ENCODE measurements at places on chromosomes 11 and 22. TPM values are rescaled to one million over a fixed set of nuclear protein-coding genes. Genes with fewer than 3 reads are reported as not detected.

GRCh38 chr11:96010683-96011082, 86.8 kb upstream of the MTMR2 start:
- DNase-seq, result no peak

GRCh38 chr11:112524798-112525197, 264.1 kb upstream of the PLET1 start:
- DNase-seq, result peak; percentile 23

DNA sequence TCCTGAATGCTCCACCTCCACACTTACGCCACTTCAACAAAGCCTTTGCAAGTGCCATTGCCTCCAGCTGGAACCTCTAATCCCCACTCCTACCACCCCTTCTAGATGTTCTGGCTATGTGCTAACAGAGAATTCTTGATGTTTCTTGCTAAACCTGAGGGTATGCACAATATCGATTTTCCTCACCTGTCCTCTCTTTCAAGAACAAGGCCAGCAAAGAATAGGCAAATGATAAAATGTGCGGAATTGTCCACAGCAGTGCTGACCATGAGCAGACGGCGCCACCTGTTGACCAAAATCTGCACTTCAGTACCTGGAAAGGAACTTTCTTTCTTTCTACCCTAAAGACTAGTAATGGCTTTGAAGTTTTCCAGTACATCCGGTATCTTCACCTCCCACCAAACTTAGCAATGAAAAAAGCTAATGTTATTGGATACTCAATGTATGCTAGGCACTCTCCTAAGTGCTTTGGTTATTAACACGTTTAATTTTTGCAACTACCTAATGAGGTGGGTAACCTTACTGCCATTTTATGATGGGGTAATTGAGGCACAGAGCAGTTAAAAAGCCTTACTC, 3.4 kb downstream of the TIMM10 start:
- DNase-seq, result peak; percentile 67

DNA sequence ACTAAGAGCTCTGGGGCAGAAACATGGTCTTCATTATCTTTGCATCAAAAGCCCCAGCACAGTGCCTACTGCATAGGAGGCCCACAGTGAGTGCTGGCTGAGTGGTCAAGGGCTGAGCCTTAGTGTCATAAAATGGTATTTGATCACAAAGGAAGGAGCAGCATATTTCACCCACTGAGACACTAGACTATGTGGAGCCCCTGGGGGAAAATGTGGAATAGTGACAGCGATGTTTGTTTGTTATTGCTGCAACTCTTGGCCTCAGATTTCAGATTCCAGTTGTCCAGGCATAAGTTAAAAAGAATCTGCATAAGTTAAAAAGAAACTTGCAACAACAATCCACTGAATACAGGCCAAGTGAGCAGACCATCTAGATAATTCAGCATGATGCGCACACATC, 7.0 kb downstream of the KIRREL3 start:
- DNase-seq, result peak; percentile 13

DNA sequence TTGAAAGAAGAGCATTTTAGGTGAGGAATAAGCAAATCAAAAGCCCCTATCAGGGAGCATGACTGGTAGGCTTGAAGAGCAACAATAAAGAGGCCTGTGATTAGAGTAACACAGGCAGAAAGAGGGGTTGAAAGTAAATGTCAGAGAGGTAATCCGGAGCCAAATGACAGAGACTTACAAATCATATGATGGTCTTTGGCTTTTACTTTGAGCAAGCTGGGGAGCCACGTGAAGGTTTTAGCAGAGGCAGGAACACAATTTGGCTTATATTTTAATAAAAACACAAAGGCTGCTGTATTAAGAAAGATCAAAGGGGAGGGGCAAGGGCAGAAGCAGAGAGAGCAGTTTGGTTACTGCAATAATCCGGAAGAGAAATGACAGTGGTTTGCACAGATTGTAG, 12.8 kb upstream of the NARS2 start:
- DNase-seq, result no peak

GRCh38 chr11:12164061-12165014, 53.9 kb downstream of the MICAL2 start:
- DNase-seq, result peak; percentile 85

- no peak for DNase-seq
These were observed 103.0 kb upstream of the OPCML start for GRCh38 chr11:133635244-133635739.

DNA sequence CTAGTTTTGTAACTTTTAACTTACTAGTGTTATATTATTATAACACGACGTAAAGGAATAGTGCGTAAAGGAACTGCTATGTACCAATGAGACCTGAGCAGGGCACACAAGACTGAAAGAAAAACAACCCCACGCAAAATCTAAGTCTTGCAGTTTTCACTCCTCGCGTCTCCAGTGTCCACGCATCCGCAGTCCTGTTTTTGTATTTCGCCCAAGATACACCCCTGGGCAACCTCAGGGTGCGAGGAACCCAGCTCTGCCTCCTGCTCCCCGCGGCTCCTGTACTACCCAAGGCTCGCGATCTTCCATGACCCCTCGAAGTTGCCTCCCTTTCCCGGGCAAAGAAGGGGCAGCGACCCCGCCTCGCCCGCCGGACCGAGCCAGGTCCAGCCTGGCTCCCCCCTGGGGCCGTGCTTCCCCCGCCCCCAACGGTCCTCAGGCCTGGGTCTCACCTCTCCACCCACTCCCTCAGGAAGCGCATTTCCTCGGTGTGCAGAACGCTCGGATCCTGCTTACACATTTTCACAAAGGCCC, 393 bp downstream of the ST13 start:
- peak; percentile 44 for DNase-seq

- no peak for DNase-seq
These were observed 3.4 kb downstream of the ABCC8 start for GRCh38 chr11:17473071-17473744.

DNA sequence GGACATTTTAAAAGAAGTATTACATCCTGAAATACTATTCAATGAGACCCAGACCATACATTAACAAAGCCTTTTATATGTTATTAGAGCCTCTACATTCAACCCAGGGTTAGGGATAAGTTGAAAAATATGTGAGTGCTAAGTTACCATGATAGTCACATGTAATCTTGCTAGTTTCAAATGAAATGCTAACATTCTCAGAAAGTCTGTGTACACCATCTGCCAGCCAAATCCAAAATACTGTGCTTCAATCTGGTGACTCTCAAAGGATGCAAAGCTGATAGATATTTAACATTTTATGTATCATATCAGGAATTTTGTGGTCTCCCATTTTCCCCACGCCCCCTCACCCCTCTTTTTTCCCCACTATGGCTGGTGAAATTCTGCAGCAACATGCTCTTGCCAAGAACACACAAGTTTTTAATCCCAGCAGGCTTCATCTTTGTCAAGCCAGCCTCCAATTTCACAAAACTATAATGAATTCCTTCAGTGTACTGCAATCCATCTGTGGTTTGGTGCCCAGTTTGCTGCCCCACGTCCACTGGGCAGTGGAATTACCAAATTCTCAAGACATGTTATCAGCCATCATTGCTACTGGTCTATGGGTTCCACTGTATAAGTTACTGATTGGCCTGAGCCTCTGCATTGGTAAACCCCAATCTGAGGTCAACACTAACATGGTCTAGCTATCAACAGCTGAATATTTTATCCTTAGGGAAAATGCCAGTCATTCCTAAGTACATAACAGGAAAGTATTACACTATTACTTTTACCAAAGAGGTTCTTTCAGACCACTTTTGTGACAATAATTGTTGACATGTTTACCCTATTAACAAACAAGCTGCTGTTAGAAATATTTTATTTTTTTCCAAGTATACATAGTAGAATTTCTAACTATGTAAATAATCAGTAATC, 1.5 kb upstream of the PICALM start:
- DNase-seq, result no peak

DNA sequence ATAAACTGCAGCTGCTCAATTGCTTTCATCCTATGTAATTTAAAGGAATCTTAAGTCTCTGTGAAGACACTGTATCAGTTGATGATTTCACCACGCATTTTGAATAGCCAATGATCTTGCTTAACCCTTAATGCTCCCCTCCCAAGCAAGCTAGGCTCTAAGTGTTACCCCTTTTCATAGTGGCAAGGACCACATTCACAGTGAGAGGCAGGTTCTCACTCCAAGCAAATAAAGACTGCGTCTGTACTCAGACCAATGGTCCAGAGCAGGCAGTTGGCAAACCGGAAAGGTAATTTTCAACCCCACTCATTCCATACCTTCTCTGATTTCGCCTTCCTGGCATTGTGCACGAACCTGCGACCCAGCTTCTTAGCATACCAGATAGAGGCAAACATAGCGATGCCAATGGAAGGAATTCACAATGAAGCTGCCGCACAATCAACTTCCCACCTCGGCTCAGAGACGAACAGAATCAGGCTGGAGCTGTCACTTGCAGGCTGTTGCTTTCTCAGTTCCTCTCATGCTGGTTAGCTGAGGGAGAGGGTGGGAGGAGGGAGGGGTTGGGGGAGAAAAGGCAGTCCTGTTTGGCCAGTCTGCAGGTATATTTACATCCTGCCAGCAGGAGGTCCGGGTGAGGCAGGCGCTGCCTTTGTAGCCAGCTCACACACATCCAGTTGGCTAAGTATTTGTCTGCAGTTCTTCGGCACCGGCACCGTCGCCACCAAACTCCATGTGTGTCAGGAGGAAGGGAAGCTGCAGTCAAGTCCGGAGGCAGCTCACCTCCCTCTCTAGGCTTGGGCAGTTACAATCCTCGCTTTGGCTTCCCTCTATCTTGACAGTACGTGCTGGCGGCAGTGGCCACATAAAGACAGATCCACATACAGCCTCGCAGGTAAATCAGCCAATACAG, 1151.2 kb upstream of the CCDC90B start:
- DNase-seq, result no peak

DNA sequence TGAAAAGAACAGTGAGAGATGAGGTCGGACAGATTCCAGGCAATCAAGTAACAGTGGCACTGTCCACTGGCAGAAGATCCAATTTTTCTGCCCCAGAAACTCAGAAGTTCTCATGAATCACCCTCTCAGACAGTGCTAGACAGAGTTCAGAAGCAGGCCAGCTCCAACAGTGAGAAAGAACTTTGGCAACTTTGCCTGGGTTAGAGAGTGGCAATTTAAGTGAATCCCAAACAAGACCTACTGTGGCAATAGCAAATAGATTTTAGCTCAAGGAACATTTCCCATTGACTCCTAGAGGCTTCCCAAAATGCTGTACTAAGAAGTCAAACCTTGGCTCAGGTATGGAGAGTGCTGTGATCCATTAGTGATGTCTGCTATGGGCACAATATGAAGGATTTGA, 12.3 kb downstream of the CD44 start:
- no peak for DNase-seq

DNA sequence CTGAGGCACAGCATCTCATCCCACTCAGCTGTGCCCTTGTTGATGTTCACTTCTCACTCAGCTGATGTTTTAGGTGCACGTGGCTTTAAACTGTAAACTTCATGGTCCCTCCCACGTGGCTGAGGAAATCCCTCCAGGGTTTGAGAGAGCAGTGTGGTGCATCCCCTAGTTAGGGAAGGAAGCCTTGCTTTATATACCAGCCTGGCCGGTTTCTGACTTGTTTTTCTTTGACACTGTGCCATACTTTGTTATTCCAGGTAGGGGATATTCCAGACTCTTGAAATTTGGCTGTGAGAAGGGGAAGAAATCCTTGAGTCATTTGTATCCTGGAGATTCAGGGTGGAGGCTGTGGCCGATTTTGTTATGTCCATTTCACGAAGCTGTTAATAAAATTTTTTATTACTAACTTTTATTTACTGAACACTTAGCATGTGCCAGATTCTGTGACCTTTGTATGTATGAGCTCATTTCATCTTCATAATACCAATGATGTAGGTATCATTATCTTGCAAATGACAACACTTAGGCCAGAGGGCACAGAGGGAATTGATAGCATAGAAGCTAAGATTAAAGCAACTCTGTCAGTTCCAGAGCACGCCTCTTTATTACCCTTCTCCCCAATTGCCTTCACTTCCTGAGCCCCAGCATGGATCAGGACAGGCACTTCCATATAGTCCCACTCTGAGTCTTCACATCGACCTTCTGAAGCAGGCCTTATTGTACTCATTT, 116.6 kb downstream of the NAV2 start:
- DNase-seq, result no peak

- peak; percentile 23 for DNase-seq
These were observed 18.4 kb downstream of the TECTA start for GRCh38 chr11:121119440-121119839.

- DNase-seq, result no peak
These were observed 450.8 kb downstream of the SOX6 start for GRCh38 chr11:15905366-15906104.

DNA sequence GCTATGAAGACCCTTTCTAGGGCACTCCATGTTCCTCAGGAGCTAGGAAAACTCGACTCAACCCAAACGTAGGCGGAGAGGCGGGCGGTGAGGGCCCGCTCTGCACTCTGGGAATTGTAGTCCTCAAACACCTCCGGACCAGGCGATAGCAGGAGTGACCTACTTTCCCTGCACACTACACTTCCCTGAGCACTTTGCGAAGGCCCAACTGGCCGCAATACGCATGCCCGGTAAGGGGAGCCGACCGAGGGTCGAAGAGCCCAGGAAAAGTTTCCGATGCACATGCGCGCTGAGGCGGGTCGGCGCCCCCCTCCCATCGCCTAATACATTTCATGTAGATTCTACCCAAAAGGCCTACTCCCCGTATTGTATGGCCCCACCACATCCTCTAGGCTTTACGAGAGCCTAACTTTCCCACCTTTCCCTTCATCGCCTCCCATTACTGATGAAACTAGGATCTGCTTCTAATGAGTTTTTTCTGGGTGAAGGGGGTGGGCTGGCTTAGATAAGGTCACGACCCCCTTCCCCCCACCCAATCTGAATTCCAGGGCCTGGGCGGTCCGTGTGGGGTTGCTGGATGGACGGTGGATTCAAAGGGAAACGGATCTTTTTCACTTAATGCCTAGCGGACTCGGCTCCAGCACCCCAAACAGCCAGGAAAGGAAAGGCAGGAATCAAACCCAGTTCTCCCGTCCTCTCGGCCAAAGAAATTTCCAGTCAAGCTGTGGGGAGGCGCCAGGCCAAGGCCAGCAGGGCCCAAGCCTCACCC, 2.1 kb downstream of the TOB2 start:
- peak; percentile 99 for DNase-seq

DNA sequence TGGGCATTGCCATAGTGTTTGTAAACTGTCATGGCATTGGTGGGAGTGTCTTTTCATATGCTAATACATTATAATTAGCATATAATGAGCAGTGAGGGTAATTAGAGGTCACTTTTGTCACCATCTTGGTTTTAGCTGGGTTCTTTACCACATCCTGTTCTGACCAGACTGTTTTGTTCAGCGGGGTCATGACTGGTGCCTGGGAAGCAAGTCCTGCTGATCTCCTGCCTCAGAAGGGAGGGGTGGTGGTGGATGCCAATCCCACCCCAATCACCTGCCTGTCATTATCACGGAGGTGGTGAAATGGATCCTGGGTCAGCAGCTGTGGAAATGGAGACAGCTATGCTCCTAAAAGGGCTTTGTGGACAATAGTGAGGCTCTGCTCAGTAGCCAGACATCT, 31.2 kb downstream of the IL18 start:
- no peak for DNase-seq

GRCh38 chr22:48929276-48929790, 898.3 kb downstream of the BRD1 start:
- no peak for DNase-seq

- no peak for DNase-seq
These were observed 28.1 kb upstream of the LRRC10B start for GRCh38 chr11:61480261-61480993.

GRCh38 chr11:112352907-112353306, 92.2 kb upstream of the PLET1 start:
- DNase-seq, result no peak

GRCh38 chr11:130218501-130219070, 59.0 kb downstream of the ST14 start:
- no peak for DNase-seq

The RAPSN gene
- total RNA-seq, result under 0.01 TPM

The MEI1 gene
- total RNA-seq, result 2.2 TPM

The FOLR2 gene
- not detected for total RNA-seq

The C1QTNF6 gene
- total RNA-seq, result 10.6 TPM

The OR8A1 gene
- total RNA-seq, result not detected

The TCN2 gene
- 3.9 TPM for total RNA-seq
